ENCODE measurements at places on chromosomes 12 and 14. TPM values are rescaled to one million over a fixed set of nuclear protein-coding genes. Genes with fewer than 3 reads are reported as not detected.

GRCh38 chr14:22449600-22449905, 139.5 kb downstream of the DAD1 start:
- no peak for DNase-seq

GRCh38 chr12:68359674-68360073, 27.5 kb upstream of the MDM1 start:
- no peak for DNase-seq

DNA sequence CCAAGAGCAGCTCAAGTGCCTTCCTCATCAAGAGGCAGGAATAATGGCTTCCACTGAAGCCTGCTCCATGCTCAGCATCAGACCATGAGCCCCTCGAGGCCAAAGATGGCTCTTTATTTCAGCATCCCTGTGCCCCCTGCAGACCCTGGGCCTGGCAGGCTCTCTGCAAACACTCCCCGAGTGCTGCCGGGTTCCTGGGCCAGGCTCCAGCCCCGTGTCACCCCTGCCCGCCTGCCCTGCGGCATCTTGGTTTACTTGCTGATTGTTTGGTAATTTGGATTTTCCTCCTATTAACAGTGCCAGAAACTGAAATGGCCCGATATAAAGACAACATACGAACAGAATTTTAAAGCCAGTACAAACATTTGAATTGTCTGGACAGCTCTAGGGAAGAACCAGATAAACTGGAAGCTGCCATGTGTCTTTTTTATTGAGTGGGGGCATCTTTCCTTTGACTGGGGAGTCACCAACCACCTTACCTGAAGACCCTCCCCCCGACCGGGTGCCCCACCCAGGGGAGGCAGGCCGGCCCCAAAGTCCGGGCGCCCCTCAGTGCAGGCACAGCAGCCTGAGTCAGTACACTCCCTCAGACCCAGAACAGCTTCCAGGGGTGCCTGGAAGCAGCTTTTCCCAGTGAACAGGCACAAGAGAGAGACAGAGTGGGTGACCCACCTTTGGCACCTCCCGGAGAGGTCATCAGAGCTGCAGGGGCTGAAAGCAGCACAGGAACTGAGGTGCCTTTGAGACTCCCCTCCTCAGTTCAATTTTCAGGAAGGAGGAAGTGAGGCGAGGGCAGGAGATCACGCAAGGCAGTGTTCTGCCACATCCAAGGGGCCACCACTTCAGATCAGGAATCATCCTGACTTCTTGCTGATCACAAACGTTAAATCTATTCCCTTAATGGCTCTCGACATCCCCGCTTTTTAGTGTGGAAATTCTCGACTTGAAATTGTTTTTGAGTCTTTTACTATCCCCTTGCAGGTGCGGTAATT, 30.6 kb downstream of the ITPK1 start:
- DNase-seq: no peak

DNA sequence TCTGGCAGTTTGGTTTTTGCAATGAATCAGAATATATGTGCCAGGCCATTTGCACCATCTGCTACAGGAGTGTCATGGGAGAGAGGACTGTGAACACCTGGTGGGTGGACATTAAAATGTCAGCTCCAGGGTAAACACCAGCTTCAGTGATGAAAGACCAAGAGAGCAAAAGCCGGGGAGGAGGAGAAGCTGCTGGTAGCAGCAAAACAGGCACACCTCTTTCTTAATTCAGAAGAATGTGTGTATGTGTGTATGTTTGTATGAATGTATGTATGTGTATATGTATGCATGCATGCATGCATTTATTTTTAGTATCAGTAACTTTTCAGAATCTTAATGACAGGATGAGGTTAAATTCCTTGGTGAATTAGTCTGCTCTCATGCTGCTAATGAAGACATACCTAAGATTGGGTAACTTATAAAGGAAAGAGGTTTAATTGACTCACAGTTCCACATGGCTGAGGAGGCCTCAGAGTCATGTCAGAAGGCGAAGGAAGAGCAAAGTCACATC, 357.4 kb upstream of the PRICKLE1 start:
- DNase-seq: no peak

DNA sequence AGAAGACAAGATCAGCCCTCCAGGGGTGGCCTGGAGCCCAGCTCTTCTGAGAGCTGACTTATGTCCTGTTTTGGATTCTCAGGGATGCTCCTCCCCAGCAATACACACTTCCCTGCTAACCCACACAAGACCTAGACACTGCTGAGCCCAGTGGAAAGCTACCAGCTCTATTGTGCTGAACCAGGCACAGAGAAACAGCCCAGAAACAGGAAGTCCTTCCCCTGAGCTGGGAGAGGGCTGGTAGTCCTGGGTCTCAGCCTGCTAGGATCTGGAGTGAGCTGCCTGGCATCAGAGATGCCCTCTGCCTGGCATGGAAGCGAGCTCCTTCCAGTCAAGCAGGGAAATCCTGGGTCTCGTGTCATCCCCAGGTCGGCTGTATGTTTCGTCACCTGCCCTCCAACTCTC, 1.2 kb upstream of the LAG3 start:
- no peak for DNase-seq

DNA sequence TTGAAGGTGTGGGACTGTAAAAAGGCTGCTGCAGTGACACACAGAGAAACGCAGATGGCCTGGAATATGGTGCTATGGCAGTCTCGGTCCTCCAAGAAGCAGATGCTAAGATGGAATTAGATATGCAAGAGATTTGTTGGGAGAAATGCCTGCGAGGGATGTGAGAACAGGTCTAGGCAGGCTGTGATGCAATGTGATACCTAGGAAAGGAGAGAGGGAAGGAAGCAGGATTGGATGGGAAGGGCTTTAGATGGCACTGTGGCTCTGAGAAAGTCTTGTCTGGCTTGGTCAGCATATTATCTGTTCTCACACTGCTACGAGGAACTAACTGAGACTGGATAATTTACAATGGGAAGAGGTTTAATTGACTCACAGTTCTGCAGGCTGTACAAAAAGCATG, 374.4 kb downstream of the BCAT1 start:
- DNase-seq: no peak

GRCh38 chr14:77212097-77212870, 30.7 kb downstream of the TMEM63C start:
- DNase-seq: no peak

- DNase-seq: no peak
These were observed 65.4 kb downstream of the LLPH start for GRCh38 chr12:66065150-66065549.

DNA sequence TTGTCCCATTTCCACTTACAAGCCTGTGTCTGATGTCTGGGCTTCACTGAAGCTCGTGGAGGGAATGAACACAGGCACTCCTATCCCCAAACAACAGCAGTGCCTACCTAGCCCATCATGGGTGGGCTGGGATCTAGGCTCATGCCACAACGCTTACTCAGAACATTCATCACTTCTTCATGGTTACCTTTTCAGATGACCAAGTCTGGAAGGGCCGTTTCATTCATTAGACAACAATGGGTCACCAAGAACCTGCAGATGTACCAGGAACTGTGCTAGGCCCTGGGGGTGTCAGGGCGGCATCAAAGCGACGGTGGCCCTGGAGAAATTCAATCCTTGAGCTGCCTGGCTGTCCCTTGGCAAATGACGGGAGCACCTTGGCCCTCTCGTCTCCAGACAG, 64.9 kb upstream of the FZD10 start:
- DNase-seq: no peak

GRCh38 chr12:124207617-124208016, 87.3 kb upstream of the RFLNA start:
- DNase-seq: no peak

TMEM233 gene
- total RNA-seq: not detected

C14orf39 gene
- total RNA-seq: not detected

TRHDE gene
- 0.05 TPM for total RNA-seq

- no peak for DNase-seq
These were observed 13.2 kb downstream of the RPS6KA5 start for GRCh38 chr14:91047174-91047753.

VSX2 gene
- not detected for total RNA-seq

DNA sequence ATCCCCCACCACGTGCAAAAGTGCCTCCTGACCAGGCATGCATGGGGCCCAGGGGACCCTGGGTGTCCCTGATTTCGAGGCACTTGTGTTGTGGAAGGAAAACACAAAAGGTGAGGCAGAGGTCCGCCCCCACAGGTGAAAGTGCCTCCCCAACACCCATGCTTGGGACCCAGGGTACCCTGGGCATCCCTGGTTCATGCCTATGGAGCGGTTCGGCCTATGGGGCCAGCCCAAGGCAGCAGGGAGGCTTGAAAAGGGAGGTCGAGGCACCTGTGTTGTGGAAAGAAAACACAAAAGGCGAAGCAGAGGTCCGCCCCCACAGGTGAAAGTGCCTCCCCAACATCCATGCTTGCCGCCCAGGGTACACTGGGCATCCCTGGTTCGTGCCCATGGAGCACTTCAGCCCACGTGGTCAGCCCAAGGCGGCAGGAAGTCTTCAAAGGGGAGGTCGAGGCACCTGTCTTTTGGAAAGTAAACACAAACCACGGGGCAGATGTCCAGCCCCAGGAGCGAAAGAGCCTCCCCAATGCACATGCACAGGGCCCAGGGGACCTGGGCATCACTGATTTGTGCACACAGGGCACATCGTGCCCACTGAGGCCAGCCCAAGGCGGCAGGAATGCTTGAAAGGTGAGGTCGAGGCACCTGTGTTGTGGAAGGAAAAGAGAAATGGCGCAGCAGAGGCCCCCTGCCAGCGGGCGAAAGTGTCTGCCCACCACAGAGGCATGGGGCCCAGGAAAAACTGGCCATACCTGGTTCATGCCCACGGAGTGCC, 375.5 kb downstream of the ALG10 start:
- no peak for DNase-seq

DNA sequence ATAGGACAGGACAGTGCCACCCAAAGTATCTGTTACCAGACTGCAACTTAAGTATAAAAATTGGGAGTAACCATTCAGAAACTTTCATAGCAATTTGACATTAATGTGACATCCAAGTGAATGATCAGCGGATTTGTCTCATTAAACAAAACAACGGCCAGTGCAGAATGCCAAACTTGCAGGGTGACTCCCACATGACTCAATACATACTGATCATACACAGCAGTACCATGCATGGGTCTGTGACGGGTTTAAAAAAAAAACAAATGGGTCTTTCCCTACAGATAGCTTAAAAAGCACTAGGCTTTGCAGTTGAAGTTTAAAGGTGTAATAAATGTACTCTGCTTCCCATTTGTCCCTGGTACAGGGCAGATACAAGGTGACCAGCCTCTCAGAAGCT, 116.6 kb downstream of the SLC35F4 start:
- peak; percentile 53 for DNase-seq

GRCh38 chr12:7146906-7147305, 16.7 kb downstream of the CLSTN3 start:
- no peak for DNase-seq

DNA sequence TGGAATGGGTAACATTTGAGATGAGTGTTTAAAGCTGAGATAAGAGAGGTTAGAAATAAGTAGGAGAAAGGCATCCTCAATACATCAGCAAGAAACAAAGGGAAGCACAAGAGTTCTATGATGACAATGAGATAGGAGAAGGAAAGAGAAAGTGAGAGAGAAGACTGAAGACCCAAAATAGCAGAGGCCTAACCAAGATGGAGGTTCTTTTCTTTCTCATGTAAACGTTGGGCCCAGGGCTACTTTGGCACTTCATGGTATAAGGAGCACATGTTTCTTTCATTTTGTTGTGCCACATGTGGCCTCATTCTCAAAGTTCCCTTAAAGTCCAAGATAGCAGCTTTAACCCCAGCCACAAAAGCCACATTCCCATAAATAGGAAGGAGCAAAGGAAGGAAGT, 120.5 kb upstream of the RMST start:
- no peak for DNase-seq

GRCh38 chr12:11786638-11787365, 137.3 kb downstream of the ETV6 start:
- no peak for DNase-seq

DNA sequence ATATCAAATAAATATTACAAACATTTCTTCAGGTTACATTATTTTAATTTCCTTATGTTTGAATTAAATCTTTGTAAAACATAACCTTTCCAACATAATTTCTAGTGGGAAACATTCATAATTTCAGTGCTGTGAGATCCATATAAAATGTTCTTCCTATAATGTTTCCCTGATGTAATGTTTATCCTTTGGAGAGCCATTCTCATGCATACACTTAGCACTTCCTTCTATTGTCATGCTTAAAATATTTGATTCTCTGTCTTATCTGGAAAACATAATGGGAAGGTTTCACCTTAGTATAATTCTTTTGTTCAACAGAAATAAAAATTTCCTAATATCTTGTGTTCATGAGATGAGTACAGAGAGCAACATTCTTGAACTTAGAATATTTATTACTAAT, 472.5 kb downstream of the ADAMTS20 start:
- no peak for DNase-seq

Measured in A172 (cell line).